ENCODE measurements at places on chromosomes 2 and 18. TPM values are rescaled to one million over a fixed set of nuclear protein-coding genes. Genes with fewer than 3 reads are reported as not detected.
A peak's percentile ranks its signal among the peaks of the same experiment; 100 is the strongest.

NCKAP1 gene
- 9.3 TPM for total RNA-seq

NMUR1 gene
- total RNA-seq: 0.21 TPM

- no peak for DNase-seq
Observed at GRCh38 chr2:73821669-73822068, 7.1 kb upstream of the STAMBP start.

GRCh38 chr2:3423492-3424170, 44.1 kb downstream of the TRAPPC12 start:
- peak; percentile 78 for DNase-seq

DNA sequence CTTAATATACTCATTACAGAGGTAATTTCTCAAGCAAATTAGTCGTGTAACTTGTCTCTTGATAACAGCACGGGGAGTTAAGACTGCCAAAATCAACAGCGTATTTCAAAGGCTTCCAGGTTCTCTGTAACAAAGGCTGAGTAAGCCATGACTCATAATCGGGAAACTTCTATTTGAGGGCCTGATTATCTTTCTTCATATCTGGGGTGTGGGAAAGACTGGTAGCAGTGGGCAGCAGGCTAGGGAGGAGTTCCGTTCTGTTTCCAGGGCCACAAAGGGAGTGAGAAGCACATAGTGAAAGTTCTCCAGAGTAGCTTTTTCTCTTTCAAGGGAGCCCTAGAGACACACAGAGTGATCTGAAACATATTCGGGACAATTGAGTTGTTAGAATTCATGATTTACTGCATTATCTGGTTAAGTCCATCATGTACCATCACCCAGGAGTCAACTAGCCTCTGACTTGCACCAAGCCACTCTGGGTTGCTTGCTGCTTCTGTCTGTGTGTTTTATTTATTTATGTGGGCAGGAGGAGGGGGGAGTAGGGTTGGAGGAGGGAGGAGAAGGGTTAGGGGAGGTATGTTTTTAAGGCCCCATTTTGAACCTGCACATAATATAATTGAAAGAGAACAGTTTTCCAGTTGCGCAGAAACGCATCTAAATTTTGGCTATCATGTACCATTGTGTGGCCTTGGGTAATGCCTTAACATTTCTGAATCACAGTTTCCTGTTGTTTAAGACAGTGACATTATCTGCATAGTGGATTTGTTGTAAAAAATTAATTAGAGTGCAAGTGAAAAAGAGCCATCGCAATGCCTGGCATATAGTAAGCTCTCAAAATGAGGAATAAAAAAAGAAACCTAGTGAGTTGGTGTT, 80.5 kb upstream of the ITPRID2 start:
- DNase-seq: no peak

DNA sequence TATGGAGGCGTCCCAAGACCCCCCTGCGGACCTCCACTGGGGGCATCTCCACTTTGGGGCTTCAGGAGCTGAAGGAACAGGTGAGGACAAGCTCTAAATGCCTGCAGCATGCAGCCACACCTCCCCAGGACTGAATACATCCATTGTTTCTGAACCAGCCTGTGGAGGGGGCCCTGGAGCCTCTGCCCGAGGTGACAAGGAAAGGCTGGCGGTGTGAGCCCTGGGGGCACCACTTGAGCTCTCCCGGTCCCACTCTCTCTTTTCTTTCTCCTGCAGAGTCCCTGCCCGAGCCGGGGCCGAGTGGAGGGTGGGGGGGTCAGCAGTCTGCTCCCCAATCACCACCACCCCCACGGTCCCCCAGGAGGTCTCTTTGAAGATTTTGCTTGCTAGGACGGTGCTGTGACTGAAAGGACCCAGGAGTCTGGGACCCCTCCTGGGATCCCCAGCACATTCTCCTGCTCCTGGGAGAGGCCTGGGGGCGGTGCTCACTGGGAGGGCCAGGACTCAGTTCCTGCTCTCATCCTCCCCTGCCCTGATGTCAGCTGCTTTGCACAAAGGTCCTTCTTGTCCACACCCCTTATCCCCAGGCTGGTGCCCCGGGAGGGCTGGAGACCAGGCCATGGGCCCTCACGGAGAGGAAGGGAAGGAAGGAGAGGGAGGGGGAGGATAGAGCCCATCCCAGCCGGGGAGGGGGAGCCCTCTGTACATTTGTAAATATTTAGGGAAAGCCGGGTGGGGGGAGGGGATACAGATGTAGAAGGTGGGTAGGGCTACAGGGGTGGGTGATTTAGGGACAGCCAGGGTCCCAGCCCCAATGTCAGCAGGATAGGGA, 5.7 kb downstream of the CHPF start:
- no peak for DNase-seq

- no peak for DNase-seq
Observed at GRCh38 chr2:75595541-75596395, 35.0 kb upstream of the EVA1A start.

DNA sequence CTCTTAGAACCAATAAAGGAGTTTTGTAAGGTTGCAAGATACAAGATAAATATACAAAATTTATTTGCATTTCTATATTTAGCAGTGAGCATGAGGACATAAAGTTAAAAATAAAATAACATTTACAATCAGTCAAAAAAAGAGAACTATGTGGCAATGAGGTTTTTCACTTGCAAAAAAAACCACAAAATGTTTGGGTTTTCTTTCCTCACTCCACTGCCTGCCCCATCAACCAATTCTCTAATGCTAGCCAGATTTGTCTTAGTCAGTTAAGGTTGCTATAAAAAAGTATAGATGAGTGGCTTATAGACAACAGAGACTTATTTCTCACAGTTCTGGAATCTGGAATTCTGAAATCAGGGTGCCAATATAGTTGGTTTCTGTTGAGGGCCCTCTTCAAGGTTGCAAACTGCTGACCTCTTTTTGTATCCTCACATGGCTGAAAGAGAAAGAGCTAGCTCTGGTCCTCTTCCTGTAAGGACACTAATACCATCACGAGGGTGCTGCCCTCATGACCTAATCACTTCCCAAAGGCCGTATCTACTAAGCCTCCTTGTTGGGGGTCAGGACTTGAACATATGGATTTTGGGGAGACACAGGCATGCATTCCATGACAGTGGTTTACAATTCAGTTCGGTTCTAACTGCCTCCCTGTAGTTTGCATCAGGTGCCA, 566.2 kb downstream of the GALR1 start:
- no peak for DNase-seq

AKAIN1 gene
- total RNA-seq: not detected

GRCh38 chr2:218317303-218317630, 25.0 kb upstream of the TMBIM1 start:
- DNase-seq: no peak

CPO gene
- total RNA-seq: 0.21 TPM

GRCh38 chr2:220335591-220335915, 708.1 kb downstream of the SLC4A3 start:
- no peak for DNase-seq

DNA sequence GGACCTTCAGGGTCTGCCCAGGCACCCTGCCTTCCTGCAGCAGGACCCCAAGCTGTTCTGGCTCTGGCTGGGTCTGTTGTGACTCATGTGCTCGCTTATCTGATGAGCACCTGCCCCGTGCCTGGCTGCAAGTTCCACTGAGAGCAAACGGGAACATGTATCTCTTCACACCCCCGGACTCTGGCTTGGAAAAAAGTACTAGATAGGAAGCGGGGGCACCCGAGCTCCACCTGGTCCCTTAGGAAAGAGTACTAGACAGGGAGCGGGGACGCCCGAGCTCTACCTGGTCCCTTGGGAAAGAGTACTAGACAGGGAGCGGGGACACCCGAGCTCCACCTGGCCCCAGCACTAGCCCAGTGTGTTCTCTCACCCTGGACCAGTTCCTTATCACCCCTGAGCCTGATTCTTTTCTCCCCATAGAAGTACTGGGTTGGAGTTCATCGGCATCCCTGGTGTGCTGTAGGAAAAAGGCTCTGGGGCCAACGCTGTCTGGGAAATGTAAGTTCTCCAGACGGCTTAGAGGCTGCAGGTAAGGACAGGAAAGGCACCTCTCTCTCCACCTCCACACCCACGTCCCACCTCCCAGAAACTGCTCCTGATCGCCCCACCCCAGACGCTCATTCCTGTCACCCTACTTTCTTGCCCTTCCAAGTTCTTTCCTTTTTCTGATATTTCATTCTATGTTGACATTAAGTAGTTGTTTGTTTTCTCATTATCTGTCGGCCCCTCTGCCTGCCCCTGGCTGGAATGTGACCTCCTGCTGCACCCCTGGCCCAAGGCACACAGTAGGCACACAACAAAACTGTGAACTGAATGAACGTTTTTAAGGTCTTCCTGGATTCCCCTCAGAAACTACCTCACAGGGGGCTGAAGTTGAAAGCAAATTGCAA, 40.2 kb downstream of the HDAC4 start:
- DNase-seq: no peak

DNA sequence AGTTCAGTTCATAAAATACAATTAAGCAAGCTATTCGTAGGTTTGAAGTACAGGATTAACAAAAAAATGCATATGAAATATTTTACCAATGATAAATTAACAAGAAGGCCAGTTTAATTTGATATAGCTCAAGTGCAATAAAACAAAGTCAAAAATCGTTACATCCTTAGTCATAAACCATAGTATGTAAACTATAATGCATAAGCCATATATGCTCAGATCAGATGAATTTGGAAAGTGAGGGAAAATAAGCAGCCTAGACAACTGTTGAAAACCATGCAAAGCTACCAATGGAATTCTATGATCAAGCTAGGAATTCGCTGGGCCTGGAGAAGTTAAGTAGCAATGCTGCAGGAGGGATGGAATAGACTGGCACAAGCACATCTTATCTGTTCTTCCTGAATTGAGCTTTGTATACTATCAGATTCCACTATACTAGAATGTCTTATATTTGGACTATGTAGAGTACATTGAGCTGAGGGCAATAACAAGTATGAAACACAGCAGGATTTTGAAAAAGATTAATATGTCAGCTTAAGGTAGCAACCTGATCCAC, 682.0 kb downstream of the IRS1 start:
- DNase-seq: no peak

DNA sequence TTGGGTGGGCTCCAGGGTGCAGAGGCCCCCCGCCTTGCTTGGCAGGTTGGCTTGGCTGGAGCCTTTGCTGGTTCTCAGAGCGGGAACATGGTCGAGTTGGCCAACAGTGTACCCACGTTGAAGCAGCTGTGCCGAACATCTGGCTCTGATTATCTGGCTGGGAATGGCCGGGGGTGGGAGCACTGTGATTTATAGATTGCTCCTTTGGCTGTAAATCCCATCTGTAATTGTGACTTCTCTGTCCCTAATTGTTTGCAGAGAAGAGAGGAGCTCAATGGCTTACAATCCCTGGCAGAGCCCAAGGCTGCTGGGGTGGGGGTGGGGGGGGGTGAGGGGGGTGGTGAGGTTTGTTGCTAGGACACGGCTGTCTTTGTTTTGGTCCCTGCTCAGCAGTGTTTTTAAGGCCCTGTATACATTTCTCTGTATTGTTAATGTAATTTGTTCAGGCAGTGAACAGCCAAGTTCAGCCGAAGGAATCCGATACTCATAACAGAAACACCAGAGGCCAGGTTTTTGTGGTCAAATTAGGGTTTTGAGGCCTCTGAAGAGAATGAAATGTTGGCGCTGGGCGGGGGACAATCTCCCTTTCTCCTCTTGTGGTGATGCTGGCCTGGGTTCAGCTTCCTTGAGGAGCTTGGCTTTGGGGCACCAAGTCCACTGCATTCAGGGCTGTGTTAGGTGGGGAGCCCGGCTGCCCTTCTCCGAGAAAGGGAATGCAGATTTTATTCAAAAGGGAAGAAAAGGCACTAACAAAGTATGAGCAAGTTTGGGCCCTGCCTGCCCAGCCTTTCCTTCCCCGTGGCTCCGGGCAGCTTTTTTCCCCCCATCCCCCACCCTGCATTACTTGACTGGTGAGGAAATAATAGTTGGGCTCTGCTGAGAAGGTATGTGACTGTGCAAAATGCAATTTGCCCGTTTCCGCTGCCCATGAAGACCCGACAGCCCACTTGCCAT, 82.5 kb downstream of the TCF7L1 start:
- no peak for DNase-seq

- DNase-seq: no peak
Observed at GRCh38 chr2:236712961-236713673, 143.5 kb downstream of the ACKR3 start.

DNA sequence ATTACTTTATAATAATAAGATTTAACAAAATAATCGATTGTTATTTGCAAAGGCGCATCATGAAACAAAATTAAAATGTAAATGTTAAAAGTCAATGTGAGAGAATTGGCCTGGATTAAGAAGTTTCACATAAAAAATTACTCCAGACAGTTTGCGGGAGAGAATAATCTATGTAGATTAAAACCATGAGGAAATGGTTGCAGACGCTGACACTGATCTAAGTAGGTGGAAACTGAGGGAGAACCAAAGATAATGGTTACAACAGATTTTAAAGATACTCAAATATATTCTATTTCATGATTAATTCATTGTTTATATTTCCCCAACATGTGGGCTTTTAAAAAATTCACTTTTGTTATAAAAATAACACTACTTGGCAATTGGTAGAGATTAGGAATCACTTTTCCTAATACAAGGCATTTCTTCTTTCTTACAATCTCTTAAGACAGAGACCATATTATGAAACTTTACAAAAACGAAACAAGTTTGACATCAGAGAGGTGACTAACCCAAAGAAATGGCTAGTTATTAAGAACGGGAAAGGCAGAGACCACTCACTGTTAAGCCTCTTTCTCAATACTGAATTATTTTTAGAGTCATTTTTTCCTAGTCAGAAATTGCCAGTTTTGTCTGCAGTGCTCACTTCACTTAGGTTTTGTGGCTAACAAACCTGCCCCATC, 1.6 kb downstream of the KANSL1L start:
- no peak for DNase-seq

DNA sequence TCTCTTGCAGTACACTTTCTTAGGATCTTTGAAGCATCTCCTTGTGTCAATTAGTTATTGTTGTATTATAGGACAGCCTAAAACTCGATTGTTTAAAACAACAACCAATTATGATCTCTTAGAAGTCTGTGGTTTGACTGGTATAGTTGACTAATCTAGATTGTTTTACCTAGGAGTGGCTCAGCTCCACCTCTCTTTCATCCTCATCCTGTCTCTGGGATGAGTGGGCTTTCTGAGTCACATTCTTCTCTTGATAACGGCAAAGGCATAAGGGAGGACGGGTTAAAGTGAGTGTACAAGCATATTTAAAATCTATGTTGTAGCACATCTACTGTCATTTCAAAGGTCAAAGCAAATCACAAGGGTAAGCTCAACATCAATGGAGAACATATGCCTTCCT, 102.3 kb upstream of the GULP1 start:
- DNase-seq: no peak

- no peak for DNase-seq
Observed at GRCh38 chr2:126392889-126393288, 263.1 kb upstream of the GYPC start.

DNA sequence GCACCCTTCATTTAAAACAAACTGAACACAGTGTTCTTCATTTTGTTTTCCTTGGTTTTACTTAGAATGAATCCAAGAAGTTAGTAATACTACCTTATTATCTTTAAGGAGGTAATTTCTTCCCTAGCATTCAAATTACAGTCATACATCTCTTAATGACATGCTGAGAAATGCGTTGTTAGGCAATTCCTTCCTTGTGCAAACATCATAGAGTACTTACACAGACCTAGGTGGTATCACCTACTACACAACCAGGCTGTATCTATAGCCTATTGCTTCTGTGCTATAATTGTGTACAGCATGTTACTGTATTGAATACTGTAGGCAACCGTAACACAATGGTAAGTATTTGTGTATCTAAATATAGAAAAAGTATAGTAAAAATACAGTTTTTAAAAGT, 8.4 kb upstream of the CABYR start:
- DNase-seq: no peak

- no peak for DNase-seq
Observed at GRCh38 chr2:146994246-146994645, 850.6 kb upstream of the ACVR2A start.

NOSTRIN gene
- total RNA-seq: not detected

GRCh38 chr18:65592435-65592834, 158.4 kb upstream of the CDH7 start:
- DNase-seq: no peak

Data from activated T-cell treated with anti-CD3 and anti-CD28 coated beads, Interleukin-2, amount 50 U/mL, for 72 hours (primary cell).